ENCODE measurements at places on chromosomes 2 and 18. TPM values are rescaled to one million over a fixed set of nuclear protein-coding genes. Genes with fewer than 3 reads are reported as not detected.

GRCh38 chr2:234038076-234038802 lies 12.3 kb upstream of the SPP2 start:
- H3K4me1 ChIP-seq = no peaks in the 10 kb centered on the region
- H3K27me3 ChIP-seq = no peaks in the 10 kb centered on the region
- H3K27ac ChIP-seq = no peak overlapping the region
- no peak for DNase-seq

- no peaks in the 10 kb centered on the region for H3K27me3 ChIP-seq
- no peaks in the 10 kb centered on the region for H3K4me1 ChIP-seq
- H3K4me3 ChIP-seq = no peak overlapping the region
- no peaks in the 10 kb centered on the region for H3K36me3 ChIP-seq
- DNase-seq = no peak
Measured at GRCh38 chr2:66679442-66679841, 244.5 kb downstream of the MEIS1 start.

GRCh38 chr2:177282181-177282641 lies 17.7 kb upstream of the NFE2L2 start:
- no peaks in the 10 kb centered on the region for H3K27me3 ChIP-seq
- H3K36me3 ChIP-seq = no peaks in the 10 kb centered on the region
- H3K4me3 ChIP-seq = no peak overlapping the region
- DNase-seq = peak; percentile 54
- peaks cover 20% of the 10 kb centered on the region for H3K4me1 ChIP-seq
- H3K27ac ChIP-seq = peak overlapping the region; percentile 37

- no peaks in the 10 kb centered on the region for H3K4me1 ChIP-seq
- no peak for DNase-seq
- no peak overlapping the region for H3K4me3 ChIP-seq
- H3K27ac ChIP-seq = no peak overlapping the region
- no peaks in the 10 kb centered on the region for H3K36me3 ChIP-seq
Measured at GRCh38 chr2:230244211-230244610, 18.7 kb downstream of the SP140 start.

DNA sequence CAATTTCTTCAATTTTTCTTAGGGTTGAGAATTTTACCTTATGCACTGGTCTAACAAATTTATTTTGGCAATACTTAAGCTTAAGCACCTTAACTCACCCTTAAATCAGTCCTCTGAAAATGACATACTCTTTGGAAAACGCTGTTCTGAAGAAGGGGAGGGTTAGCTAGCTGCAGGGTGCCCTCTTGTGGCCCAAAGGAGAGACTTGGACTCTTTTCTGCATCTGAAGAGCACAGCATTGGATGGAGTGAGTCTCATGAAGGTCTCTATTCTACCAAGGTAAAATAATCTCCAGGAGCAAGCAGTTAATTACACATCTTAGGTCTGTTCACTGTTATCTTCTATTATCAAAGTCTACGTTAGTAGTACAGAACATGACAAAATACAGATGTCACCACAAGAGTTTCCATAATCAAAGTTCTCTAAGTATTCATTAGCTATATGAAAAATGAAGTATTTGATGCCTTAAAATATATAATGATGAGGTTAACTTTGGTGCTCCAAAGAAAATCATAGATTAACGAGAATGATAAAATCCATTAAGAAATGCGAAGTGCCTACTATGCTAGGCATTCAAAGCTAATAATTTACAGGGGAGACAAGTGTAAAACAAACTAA lies 24.4 kb downstream of the PUM2 start:
- peaks cover 8% of the 10 kb centered on the region for H3K36me3 ChIP-seq
- H3K4me3 ChIP-seq = no peak overlapping the region
- no peak overlapping the region for H3K27ac ChIP-seq
- peaks cover 22% of the 10 kb centered on the region for H3K4me1 ChIP-seq
- peak; percentile 57 for DNase-seq

The SIGLEC15 gene
- 0.19 TPM for total RNA-seq

Data from right lobe of liver (tissue), 6 donors.